ENCODE measurements at places on chromosomes 11 and 22. TPM values are rescaled to one million over a fixed set of nuclear protein-coding genes. Genes with fewer than 3 reads are reported as not detected.

FLRT1 gene
- 3.1 TPM for polyA plus RNA-seq

DNA sequence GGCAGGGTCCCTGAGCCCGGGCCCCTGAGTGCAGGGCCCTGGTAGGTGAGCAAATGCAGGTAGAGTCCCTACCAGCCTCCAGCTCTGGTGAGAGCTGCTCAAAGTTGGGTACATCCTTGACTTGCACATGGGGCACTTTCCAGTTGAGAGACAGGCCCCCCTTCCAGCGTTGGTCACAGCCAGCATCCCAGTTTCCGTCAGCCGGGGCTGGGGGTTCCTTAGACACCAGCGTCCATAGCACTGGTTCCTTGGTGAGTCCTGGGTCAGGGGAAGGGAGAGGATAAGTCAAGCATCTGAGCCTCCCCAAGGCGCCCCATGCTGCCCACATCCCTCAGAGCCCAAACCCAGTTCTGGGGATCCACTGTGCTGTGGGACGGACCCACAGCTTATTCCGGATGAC lies 5.6 kb downstream of the PNPLA5 start:
- DNase-seq: no peak
- no peak overlapping the region for H3K4me3 ChIP-seq
- H3K36me3 ChIP-seq: no peaks in the 10 kb centered on the region

- H3K27ac ChIP-seq: no peak overlapping the region
- H3K36me3 ChIP-seq: peaks cover 8% of the 10 kb centered on the region
- no peaks in the 10 kb centered on the region for H3K4me1 ChIP-seq
- DNase-seq: no peak
- H3K4me3 ChIP-seq: no peak overlapping the region
- no peaks in the 10 kb centered on the region for H3K27me3 ChIP-seq
Observed at GRCh38 chr22:38618682-38619081, 37.5 kb downstream of the FAM227A start.

SCN2B gene
- 5.0 TPM for polyA plus RNA-seq

OR2D2 gene
- polyA plus RNA-seq: not detected

- no peaks in the 10 kb centered on the region for H3K36me3 ChIP-seq
- no peak overlapping the region for H3K27ac ChIP-seq
- H3K27me3 ChIP-seq: no peaks in the 10 kb centered on the region
- H3K4me1 ChIP-seq: no peaks in the 10 kb centered on the region
- H3K4me3 ChIP-seq: no peak overlapping the region
Observed at GRCh38 chr11:106644824-106645223, 373.5 kb downstream of the GUCY1A2 start.

DNA sequence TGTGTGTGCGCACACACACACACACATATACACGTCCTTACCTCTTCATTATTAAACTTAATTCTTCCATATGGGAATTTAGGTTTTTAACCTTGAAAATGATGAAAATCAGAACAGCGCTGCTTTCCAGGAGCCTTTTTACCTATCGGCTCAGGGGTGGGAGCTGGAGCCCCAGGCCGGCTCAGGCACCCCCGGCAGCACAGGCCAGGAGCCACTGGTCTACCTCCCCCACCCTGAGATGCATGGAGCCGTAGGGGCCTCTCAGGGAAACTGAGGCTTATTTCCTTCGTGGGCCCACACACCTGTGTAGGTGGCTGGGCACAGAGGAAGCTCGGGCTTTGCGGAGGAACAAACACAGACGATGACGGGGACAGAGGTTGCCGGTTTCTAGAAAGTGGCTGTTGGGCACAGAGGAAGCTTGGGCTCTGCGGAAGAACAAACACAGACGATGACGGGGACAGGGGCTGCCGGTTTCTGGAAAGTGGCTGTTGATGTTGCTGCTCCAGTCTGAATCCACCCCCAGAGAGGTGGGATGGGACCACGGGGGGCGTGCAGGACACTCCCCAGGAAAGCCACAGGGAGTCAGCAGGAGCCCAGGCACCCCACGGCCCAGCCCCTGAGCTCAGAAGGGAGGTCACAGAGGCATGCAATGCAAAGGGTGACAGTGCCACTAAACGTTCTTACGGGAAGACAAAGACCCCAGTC lies 149.4 kb downstream of the BRD1 start:
- H3K27ac ChIP-seq: no peak overlapping the region
- no peaks in the 10 kb centered on the region for H3K4me1 ChIP-seq
- no peak overlapping the region for H3K4me3 ChIP-seq
- H3K36me3 ChIP-seq: no peaks in the 10 kb centered on the region
- no peak for DNase-seq

RFPL3 gene
- not detected for polyA plus RNA-seq

- no peak overlapping the region for H3K4me3 ChIP-seq
- peaks cover 11% of the 10 kb centered on the region for H3K4me1 ChIP-seq
- no peak overlapping the region for H3K27ac ChIP-seq
- no peaks in the 10 kb centered on the region for H3K36me3 ChIP-seq
- no peaks in the 10 kb centered on the region for H3K27me3 ChIP-seq
Observed at GRCh38 chr11:35302398-35302797, 117.0 kb downstream of the SLC1A2 start.

GRCh38 chr11:115682101-115682500 lies 177.9 kb upstream of the CADM1 start:
- peaks cover 4% of the 10 kb centered on the region for H3K27me3 ChIP-seq
- H3K36me3 ChIP-seq: no peaks in the 10 kb centered on the region
- no peaks in the 10 kb centered on the region for H3K4me1 ChIP-seq
- no peak overlapping the region for H3K27ac ChIP-seq
- no peak overlapping the region for H3K4me3 ChIP-seq

GRCh38 chr22:35064664-35065063 lies 1.3 kb upstream of the ISX start:
- H3K36me3 ChIP-seq: no peaks in the 10 kb centered on the region
- no peaks in the 10 kb centered on the region for H3K4me1 ChIP-seq
- H3K4me3 ChIP-seq: no peak overlapping the region
- no peaks in the 10 kb centered on the region for H3K27me3 ChIP-seq
- no peak for DNase-seq

GRCh38 chr11:112871909-112872500 lies 89.2 kb upstream of the NCAM1 start:
- peaks cover 2% of the 10 kb centered on the region for H3K4me1 ChIP-seq
- no peak overlapping the region for H3K27ac ChIP-seq
- peaks cover 2% of the 10 kb centered on the region for H3K27me3 ChIP-seq
- H3K36me3 ChIP-seq: no peaks in the 10 kb centered on the region
- no peak for DNase-seq
- H3K4me3 ChIP-seq: no peak overlapping the region
